ENCODE measurements at places on chromosomes 4 and X.

- no peak for DNase-seq
These were observed 1934.9 kb downstream of the ARAP2 start for GRCh38 chr4:34309383-34309906.

DNA sequence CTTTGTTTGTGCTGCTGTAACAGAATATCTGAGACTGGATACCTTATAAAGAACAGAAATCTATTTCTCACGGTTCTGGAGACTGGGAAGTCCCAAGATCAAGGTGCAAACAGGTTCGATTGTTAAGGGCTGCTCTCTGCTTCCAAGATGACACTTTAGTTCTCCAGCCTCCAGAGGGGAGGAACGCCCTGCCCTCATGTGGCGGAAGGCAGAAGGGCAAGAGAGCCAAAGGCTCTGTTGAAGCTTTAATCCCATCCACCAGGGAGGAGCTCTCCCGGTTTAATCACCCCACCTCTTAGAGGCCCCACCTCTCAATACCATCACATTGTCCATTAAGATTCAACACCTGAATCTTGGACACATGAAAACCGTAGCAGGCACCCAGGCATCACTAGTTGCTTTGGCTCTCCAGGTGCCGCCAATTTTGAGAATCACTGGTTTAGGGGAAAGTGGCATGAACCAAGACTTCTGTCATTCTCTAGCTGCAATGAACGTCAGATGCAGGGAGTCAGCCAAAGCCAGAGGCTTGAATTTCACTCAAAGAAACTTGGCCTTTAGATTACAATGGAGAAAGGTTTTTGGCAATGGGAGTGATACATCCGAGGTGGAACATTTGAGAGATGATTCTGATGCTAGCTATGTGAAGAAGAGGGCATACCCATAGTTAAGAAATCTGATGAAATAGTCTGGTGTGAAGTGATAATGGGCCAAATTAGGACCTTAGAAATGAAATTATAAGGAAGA lies 15.7 kb downstream of the FHL1 start:
- peak; percentile 60 for DNase-seq

GRCh38 chr4:148442832-148443511 lies 758 bp upstream of the NR3C2 start:
- DNase-seq, result no peak

DNA sequence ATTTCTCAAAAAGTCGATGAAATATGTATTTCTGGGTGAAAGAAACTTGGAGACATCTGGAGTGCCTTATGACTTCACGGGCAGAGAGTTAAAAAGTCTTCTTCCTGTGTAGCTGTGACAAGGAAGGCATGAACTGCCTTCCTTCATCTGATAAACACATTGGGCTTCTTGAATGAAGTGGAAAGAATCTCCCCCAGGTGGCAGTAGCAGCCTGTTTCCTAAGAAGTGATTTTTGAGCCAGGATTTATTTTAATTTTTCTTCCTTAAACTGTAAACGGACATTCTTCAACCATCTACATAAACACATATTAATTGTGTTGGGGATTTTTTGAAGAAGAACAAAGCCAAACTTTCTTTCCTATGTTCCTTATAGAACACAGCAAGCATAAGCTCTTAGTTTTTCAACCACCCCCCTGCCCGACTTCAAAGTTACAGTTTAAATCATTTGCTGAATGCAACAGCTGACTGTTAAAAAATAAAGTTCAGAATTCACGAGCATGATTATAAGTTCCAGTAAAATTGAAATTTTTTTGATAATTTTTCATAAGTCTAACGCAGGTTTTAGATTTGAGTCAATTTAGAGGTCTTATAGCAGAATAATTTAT lies 980 bp upstream of the GIMD1 start:
- DNase-seq, result no peak

- no peak for DNase-seq
These were observed 317.7 kb upstream of the ANXA10 start for GRCh38 chr4:167774646-167775045.

GRCh38 chrX:87338510-87338909 lies 179.1 kb upstream of the KLHL4 start:
- no peak for DNase-seq

DNA sequence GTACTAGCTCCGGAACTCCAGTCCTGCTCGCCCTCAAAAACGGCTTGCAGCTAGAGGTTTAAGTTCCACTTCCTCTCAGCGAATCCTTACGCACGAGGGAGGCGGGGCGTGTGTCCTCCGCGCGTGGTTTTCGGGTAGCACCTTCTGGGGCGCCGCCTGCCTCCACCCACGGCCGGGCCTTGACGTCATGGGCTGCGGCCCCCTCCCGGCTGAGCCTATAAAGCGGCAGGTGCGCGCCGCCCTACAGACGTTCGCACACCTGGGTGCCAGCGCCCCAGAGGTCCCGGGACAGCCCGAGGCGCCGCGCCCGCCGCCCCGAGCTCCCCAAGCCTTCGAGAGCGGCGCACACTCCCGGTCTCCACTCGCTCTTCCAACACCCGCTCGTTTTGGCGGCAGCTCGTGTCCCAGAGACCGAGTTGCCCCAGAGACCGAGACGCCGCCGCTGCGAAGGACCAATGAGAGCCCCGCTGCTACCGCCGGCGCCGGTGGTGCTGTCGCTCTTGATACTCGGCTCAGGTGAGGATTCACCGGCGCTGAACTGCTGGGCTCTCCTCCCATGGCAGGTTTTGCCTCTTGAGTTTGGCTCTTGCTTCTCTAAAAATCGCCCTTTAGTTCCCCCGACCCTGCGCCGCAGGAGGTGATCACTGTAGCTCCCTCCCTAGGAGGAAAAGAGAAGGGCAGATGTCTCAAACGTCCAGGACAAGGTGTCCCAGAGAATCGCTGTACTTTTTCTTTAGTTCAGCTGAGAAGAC lies at the start of gene AREG:
Gene AREG, plus strand, starts transcription at position 246 of the 752 bp plus-strand sequence. Its CDS starts 210 bp downstream, at position 456.
- DNase-seq, result peak; percentile 88

GRCh38 chr4:127217586-127218229 lies 415.0 kb upstream of the INTU start:
- no peak for DNase-seq

- peak; percentile 52 for DNase-seq
These were observed 20.9 kb upstream of the MTM1 start for GRCh38 chrX:150547375-150548115.

DNA sequence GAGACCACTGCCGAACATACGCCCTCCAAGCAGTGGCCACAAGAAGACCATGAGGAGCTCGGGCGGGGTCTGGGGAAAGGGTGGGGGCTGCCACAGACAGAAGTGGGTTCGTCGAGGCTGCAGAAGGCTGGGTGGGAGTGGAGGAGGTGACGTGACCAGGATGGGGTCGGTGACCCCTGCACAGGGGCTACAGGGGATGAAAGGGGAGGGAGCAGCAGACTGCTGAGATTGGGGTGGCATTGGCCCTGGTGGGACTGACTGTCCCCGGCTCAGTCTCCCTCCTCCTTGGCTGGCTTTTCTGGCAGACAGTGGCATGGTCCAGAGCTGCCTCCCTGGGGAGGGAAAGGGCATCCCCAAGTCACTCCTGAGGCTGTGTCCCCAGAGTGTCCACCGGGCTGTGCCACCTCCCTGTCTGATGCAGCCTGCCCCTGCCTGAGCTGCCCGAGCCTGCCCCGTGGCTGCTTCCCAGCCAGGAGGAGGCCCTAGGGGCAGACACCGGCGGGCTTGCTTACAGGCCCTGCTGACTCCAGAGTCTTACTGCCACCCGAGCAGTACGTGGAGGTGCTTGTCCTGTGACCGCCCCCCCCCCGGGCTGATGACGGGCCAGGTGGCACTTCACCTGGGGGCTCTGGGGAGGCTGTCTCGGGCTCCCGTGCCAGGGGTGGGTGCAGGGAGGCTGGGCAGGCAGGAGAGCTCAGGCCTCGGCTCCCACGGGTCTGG lies 7.2 kb downstream of the SH3BP2 start:
- DNase-seq, result no peak

- no peak for DNase-seq
These were observed 5.0 kb upstream of the MGST2 start for GRCh38 chr4:139660568-139661043.

DNA sequence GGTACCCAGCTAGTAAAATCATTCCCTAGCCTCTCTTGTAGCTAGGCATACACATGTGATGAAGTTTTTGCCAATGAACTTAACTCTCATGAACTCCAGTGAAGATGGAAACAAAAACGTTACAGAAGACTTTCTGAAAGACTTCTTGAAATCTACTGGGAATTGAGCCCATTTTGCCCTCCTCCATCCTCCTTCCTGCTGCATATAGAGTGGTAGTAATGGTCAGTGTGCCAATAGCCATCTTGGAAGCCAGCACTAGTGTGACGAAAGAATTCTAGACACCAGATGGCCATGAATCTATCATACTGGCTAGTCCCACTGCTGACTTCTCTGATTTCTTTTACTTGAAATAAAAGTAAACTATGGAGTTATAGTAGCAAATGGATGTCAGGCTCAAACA lies 30.9 kb upstream of the PPA2 start:
- DNase-seq, result no peak

Measured in activated T-cell treated with anti-CD3 and anti-CD28 coated beads, Interleukin-2, amount 50 U/mL, for 24 hours (primary cell).